ENCODE measurements at places on chromosomes 2 and 18.

DNA sequence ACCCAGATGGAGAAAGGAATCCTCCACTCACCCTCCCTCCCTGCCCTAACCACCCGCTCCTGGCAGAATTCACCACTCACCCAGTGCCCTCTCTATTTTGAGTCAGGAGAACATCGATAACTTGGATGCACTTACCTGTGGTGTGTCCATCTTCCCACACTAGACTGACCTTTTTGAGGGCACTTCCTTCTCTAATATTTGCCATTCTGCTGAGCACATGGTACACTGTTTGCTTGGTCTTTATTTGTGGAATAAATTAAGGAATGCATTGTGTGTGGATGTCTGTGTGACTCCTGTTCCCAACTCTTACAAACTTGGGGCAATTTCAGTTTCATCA lies 133.7 kb downstream of the ACKR3 start:
- ATAC-seq, result no peak

DNA sequence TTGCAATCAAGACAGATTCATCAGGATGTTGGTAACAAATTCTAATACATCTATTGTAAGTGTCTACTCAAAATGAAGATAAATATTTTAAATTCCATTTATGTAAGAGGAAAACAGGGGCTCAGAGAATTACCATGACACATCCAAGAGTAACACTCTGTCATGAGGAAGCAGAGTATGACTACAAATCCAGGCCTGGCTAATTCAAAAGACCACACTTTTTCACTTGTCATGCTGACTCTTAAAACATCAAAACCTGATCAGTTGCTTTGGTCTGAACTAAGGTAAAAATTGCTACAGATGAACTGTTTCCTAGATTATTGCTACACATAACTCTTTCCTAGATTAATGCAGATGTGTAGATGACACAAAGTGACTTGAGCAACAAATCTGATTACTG lies 880.6 kb downstream of the TSN start:
- ATAC-seq, result no peak

GRCh38 chr2:112493858-112494648 lies 12.1 kb downstream of the TTL start:
- peak; percentile 99 for ATAC-seq

DNA sequence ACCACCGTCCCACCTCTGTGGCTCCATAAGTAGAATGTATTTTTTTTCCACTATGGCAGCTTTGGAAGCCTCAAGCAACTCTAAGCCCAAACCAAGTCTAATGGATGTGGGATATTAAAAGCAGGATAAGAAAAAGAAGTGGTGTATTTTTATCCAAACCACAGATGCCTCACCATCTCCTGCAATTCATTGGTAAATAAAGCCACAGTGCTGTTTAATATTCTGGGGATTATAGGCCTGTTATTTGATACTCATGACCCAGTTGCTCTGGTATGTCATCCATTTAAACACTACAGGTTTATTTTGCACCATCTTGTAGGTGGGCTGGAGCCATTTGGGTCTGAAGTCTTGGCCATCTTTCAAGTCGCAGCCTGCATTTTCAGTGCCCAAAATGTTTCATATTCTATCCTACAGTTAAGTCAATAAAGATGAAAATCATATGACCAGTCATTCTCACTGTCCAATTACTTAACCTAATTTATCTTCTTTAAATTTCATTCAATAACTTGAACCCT lies 279.5 kb upstream of the EPHA4 start:
- ATAC-seq, result no peak

DNA sequence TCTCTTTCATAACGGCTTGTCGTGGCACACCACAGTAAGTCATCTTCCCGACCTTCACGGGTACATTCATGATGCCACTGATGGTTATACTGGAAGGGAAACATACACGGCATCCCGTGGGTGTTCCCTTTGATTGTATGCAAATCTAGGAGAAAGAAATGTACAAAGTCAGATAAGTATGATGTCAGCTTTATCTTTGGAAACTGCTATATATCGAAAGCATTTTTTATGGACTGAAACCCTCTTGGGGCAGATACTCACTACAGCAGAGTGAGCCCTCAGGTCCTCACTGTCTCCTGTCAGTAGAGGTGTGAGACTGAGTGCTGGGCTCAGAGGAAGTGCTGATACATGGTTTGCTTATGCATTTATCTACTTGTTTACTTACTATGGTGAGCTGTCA lies 20.4 kb downstream of the PLA2R1 start:
- no peak for ATAC-seq

- no peak for ATAC-seq
Observed at GRCh38 chr2:188324067-188324466, 32.4 kb downstream of the GULP1 start.

DNA sequence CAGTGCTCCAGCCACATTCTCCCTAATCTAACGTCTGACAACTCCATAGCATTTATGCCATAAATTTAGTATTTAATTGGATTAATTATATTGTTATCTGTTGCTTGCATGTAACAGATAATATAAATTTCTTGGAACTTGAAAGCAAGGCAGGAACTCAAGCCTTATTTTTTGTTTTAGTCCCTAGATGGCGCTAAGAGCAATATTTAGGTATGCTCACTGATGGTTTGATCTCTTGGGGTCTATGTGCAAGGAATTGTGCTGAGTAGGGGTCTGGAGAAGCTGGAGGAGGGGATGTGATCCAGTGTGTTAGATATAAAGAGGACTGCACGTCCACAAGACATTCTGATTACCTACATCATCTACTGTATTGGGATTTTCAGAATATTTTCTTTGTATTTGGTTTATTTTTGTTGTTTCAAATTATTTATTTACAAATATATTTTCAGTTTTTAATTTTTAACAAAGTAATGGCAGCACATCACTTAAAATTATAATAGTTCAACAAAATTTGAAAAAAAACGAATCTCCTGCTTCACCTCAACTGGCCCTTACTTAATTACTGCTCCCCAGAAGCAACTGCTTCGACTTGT lies 32.8 kb downstream of the KATNAL2 start:
- ATAC-seq, result no peak

GRCh38 chr2:40016151-40016885 lies 237.3 kb upstream of the THUMPD2 start:
- ATAC-seq, result no peak

DNA sequence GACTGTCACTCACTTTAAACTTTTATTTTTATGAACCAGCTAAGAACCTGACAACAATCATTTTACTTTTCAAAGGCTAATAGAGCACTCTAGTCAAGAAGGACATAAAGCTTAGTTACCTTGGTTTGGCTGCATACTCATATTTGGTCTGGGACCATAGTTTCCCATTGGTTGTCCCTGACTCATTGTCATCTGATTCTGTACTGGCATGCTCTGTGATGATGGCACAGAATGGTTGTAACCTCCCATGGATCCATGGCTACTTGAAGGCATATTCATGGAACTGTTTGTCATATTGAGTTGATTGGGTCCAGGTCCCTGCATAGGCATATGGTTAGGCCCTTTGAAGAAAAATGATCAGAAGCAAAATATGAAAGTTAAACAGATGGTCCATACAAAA lies 37.9 kb downstream of the SS18 start:
- ATAC-seq, result no peak

DNA sequence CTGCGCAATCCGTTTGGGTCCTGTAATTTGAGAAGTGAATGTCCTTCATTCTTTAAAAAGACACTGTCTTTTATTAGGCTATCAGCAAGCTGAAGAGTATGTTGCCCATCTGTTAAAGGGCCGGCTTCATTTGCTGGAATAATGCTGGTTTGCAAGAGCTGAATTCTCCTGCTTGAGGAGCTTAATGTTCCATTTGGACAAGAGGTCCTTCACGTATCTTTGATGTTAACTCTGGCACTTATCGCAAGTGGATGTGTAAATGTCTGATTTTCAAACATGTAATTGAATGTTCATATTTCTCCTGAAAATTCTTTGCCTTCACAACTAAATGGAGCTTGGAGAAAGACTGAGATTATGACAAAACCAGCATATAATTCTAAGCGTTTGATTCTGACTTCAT lies 280.8 kb upstream of the NRP2 start:
- ATAC-seq, result no peak

DNA sequence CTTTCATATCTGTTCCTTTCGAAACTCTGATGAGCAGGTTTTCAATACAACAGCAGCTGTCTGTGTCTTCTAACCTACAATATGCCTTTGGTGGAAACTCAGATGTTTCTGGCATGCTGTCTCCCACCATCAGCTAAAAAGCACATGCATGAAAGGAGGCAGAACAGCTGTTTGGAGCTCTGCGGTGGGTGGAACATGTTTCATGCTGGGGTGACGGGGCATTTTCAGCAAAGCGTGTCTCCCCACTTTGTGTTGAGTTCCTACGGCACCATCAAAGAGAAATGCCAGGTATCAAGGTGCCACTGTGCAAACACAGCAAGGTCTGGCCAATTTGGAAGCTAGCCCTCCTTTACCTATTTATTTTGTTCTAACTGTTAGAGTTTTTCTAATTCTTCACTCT lies 290.1 kb downstream of the CLIP4 start:
- ATAC-seq, result no peak

DNA sequence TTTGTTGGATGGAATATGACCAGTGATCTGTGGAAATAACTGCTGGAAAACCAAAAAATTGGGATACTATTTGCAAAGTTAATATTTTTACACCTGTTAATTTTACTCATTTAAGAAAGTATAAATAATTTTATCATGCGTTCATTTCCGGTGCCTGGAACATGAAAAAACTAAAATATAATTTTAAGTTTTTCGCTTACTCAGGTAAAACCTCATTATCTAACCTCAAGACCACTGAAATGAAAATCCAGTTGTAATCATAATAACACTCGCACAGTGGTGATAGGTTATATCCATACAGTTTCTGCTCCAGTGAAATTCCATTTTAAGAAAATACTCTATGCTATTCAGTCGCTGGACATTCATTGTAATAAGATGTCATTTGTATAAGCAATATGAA lies 517.9 kb downstream of the DPP10 start:
- ATAC-seq, result no peak

DNA sequence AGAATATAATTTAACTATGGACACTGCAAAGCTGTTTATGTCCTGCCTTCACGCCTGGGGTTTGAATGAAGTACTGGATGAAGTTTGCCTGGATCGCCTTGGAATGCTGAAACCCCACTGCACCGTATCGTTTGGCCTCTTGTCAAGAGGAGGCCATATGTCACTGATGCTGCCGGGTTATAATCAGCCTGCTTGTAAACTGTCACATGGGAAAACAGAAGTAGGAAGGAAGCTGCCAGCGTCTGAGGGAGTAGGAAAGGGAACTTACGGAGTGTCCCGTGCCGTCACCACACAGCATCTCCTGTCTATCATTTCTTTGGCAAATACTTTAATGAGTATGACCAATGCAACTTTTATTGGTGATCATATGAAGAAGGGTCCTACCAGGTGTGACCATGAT lies 105.8 kb downstream of the WDR7 start:
- ATAC-seq, result no peak

DNA sequence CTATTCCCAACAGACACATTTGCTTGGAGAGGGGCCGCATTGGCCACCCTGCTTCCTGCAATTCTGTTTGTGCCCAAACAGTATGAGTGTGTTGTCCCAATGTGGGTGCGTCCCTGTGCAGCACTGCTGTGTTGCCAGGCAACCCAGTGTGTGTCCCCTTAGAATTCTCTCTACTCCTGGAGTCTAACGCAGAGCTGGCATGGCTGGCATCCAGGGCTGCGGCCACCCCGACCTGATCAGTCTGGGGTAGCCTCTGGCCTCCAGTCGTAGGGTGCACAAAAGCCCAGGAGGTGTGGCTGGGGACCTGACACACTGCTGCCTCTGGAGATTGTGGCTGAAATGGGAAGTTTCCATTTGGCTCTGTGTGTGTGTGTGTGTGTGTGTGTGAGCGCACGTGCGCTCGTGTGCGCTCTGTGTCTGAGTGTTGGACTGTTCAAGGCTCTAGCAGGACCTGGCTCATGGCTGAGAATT lies 48.0 kb downstream of the TEX44 start:
- peak; percentile 1 for ATAC-seq

GRCh38 chr18:10850840-10851239 lies 298.5 kb downstream of the PIEZO2 start:
- ATAC-seq, result no peak

- no peak for ATAC-seq
Observed at GRCh38 chr18:3157606-3158005, 62.2 kb downstream of the MYOM1 start.

- no peak for ATAC-seq
Observed at GRCh38 chr18:11290786-11291185, 141.4 kb upstream of the PIEZO2 start.

DNA sequence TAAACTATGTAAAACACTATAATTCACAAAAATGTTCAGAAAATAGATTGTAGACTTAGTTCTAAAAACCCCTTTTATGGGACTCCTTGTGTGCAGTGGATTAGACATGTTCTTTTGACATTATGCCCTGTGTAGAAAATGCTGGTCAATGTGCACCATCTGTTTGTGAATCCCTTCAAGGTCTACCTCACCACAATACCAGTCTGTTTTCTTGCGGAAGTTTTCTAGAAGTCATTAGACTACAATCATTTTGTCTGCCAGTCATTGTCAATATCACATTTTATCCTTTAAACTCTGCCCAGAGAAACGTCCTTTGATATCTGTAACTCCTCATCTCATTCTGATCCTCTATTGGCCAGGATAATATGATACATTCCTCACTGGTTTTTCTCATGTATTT lies 7.8 kb downstream of the ITGA4 start:
- ATAC-seq, result no peak

- peak; percentile 88 for ATAC-seq
Observed at GRCh38 chr2:1256632-1257324, 156.5 kb upstream of the TPO start.

DNA sequence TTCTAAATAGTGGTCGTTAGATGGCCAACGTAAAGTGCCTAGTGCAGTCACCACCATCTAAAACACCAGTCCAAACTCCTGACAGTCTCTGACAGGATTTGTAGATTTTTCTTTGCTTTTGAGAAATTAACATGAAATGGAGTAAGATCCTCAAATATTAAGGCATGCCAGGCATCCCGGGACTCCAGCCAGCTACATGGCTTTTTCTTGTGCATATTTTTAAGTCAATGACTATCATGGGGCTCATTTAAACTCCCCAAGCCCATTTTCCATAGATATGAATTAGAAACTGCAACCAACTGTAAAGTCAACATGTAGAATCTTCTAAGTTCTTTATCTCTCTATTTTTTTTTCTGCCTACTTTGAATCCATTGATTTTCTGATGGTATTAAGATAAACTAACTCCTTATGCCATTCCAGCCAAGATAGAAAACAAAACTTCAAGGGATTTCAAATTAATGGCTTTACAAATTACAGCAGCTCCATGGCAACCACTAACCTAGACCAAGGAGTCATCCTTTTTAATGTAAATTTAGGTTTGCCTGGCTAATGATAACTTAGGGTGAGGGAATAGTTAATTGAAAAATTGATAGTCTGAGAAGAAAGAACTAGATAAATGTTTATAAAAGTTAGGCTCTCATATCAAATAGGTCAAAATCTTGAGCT lies 764.1 kb upstream of the NXPH2 start:
- ATAC-seq, result no peak
